ENCODE measurements at places on chromosomes 3 and 15.

GRCh38 chr3:168888781-168889180 lies 774.7 kb downstream of the MECOM start:
- no peak for DNase-seq

DNA sequence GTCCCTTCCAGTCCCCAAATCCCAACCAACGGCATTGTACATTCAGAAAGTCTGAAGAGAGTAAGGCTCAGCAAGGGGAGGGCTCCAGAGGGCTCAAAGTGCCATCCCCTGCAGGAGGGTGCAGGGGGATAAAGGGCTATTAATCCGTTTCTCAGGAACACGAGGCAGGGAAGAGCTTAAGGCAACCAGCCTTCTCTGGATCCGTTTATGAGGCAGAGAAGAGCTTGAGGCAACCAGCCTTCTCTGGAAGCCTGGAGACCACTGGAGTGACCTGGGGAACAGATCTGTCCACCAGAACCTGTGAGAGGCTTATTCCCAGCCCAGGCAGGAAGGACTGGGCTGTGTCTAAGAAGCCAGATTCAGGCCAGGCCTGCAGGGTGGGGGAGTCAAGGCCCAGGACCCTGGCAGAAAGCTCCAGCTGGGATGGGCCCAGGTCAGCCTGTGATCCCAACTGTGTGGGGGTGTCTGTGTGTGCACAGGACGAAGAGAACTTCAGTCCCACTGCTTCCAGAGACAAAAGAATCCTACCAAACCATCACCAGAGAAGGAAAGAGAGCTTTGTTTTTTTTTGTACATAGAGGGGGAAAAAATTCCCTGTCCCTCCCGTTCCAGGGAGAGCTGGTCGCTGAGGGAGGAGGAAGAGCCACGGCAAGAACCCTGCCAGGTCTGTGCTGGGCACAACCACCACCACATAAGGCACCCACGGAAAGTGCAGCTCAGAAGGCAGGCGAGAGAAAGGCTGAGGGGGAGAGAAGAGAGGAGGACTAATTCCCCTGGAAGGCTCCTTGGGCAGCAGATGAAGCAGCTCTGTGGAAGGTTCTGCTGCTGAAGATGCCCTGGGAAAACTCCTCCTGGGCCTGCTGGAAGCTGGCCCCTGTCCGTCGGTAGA lies 1.6 kb upstream of the ULK3 start:
- DNase-seq: no peak

- DNase-seq: no peak
These were observed 1.6 kb downstream of the GOLGB1 start for GRCh38 chr3:121747976-121748375.

DNA sequence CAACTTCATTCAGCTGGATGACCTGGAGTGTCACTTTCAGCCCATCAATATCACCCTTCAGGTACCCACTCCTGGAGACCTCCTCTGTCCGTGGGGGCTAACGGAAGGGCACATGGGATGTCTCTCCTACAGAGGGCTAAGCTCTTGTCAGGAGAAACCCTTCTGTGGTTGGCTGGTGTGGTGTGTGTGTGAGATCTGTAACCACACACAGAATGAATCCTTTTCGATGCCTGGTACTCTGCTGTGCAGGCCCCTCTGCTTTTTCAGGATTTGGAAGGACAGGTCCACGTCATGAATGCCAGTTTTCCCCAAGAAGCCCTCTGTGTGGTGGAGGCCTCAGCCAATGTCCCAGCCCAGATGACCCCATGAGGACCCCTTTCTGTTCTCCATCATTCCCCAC lies 117.7 kb upstream of the CTDSPL start:
- DNase-seq: no peak

DNA sequence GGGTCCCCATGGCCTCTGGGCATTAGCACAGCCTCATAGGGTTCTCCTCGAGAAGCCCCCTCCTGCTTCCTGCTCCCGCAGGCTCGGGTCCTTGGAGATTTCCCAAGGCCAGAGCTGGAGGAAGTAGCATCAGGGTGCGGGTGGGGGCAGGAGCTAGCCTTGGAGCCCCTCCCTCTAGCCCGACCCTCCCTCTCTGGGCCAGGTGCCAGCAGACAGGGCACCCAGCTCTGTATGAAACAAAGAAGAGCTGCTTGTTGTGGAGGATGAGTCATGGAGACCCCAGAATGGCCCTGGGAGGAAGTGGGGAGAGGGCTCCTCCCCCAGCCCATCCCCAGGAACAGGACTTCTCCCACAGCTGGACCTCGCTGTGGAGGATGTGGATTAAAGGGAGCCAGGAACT lies 29.2 kb downstream of the EPHB3 start:
- DNase-seq: no peak

GRCh38 chr3:55180936-55181535 lies 253.2 kb upstream of the LRTM1 start:
- no peak for DNase-seq

DNA sequence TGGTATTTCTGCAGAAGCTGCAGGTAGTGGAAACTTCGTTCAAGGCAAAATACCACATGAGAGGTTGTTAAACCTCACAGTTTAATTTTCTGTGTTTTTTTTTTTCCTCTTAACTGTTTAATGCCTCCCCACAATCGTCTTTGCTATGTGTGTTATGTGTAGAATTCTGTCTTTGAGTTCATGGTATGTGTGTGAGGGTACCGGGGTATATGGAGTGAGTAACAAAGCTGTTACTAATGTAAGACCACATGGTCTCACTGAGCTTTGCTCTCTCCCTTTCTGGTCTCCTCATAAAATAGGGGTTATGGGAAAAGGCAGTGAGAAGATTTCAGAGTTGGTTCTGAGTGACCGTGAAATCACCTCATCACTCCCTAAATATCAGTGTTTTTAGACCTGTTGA lies 143.6 kb downstream of the USP13 start:
- no peak for DNase-seq

DNA sequence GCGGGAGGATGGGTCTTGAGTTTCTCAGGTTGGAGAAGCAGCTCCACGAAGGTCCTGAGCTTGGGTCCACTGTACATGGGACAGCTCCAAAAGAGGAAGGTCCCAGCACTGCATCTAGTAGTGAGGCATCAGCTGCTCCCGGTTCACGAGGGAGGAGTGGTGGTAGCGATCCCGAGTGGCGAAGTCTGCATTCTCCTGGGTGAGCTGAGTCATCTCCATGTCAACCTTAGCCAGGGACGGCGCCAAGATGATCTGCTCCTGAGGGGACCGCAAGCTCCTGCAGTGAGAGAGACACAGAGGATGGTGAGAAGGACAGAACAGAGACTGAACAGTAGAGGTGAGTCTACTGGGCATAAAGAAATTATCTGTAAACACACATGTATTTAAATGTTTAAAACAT lies 28.0 kb upstream of the HEG1 start:
- DNase-seq: no peak

- no peak for DNase-seq
These were observed 160.5 kb upstream of the ADAMTS9 start for GRCh38 chr3:64848127-64848800.

DNA sequence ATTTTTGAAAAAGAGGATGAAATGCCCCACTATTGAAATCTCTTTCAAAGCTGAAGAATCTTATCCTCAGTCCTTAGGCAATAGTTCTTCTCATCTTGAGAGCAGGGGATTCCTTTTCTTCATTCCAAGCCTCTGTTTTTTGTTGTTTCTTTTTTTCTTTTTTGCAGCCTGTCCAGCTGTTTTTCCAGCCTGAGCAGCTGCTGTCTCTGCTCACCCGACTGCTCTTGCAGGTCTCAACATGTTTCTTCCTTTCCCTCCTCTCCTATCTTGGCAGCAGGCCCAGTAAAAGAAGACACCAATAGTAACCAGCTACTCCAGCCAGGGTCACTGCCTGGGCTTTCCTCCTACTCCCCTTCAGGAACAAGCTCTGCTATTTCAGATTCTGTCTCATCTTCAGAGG lies 23.8 kb downstream of the MEX3B start:
- DNase-seq: no peak

DNA sequence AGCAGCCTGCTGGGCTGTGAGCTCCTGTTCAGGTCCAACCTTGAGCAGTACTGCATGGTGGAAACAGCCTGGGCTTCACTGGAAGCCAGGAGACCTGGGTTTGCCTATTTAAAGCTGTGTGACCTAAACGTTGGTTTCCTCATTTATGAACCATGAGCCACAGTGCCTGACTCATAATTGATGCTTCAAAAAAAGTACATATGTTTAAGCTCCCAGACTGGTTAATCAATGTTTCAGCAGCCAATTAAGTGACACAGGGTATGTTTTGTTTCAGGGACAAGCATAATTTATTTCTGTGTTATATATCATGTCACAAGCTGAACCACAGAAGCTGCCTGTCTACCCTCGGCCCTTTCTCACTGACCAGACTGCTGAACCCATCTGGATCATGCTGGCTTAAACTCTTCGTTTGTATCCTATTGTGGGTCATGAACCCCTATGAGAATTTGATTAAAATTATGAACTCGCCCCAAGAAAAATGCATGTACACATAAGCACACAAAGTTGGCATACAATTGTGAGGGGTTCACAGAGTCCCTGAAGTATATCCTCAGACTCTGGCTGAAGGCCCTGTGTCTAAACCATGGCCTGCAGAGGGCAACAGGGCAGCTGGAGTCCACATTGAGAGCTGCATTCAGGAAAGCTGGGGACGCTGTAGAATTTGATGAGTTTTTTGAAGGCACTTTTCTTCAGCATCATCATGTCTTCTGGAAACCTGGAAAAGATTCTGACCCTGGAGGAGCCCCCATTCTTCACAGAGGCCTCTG lies 23.7 kb downstream of the HDC start:
- no peak for DNase-seq

DNA sequence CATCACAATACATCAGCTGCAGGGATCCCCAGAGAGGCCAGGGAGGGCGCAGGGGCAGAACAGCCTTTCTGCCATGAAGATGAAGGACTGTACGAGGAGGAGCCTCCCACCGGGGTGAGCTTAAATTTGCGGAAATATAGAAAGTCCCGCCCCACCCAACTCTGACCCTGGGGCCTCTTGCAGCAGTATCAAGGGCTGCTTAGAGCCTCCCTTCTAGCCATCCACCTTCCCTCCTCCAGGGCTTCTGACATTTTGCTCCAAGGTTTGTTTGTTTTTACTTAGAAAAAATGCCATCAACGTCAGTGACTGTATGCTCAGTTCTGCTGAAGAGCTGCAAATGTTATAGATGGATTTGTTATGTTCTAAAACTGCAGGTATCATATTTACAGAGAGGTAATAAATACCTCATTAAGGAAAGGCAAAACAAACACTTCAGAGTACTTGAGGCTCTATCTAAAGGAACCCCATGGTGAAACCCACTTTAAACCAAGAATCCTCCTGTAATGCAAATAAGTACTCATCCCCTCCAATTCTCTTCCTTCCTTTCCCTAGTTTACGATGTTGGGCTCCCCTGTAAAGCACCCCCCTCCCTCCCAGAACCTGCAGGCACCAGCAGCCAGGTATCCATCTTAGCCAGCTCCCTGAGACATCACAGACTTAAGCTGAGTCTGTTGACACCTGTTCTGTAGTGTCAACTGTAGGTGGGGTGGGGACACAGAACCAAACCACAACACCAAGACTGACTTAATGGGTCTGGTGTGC lies 30.5 kb downstream of the RFTN1 start:
- no peak for DNase-seq

GRCh38 chr3:142273501-142273900 lies 48.1 kb upstream of the GK5 start:
- no peak for DNase-seq

GRCh38 chr3:98095882-98096281 lies 8.9 kb downstream of the OR5AC2 start:
- no peak for DNase-seq

- no peak for DNase-seq
These were observed 105.2 kb downstream of the DAPK2 start for GRCh38 chr15:63940966-63941620.

DNA sequence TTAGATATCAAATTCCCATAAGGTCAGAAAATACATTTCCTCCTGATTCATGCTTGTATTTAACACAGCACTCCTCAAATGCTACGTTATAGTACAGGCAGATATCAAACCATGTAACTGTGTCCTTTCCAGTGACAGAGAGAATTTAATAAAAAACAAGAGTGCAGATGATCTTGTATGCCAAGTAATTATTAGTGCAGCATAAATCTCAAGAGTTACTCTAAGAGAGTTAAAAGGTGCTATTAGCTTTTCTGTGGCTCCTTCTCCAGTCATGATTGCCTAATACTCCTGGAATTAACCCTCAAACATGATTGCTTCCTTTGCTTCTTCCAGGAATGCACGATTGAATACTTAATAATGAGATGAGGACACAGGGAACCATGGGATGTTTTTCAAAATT lies 413.0 kb upstream of the DPH6 start:
- no peak for DNase-seq

- DNase-seq: no peak
These were observed 131.8 kb upstream of the TOPAZ1 start for GRCh38 chr3:44109771-44110361.

DNA sequence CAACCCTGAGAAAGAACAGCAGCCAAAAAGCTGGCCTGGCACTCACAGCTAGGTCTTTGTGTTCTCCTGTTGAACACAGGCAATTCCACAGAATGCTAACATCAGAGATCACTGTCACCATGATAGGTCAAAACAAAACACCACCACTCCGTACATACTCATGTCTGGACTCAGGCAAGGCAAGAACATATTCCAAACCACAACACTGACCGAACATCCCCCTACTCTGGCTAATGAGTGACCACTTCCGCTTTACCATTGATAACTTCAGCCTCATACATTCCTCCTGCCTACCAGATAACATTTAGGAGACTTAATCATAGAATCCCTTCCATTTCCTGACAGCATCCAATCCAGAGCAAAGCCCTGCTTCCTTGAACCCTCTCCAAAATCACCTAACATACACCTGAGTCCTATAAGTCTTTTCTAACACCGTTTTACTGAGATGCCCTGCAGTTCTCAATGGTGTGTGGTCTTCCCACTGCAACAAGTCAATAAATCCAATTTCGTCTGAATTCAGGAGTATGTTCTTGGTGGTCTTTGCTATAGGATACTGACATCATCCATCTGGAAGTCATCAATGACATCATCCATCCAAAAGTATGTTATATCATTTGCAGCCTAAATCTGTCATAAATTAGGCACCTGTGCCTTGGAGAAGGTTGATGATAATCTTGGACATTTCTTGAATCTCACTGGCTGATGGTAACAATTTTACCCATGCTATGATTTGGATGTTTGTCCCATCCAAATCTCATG lies 23.7 kb downstream of the RIOX2 start:
- no peak for DNase-seq

GRCh38 chr3:23325466-23326065 lies 122.4 kb downstream of the UBE2E2 start:
- DNase-seq: no peak

- no peak for DNase-seq
These were observed 7.2 kb downstream of the ISG20 start for GRCh38 chr15:88646088-88646405.
